ENCODE measurements at places on chromosomes 4 and X. TPM values are rescaled to one million over a fixed set of nuclear protein-coding genes. Genes with fewer than 3 reads are reported as not detected.

- no peak for DNase-seq
Measured at GRCh38 chr4:188434643-188435042, 295.4 kb downstream of the TRIML1 start.

DNA sequence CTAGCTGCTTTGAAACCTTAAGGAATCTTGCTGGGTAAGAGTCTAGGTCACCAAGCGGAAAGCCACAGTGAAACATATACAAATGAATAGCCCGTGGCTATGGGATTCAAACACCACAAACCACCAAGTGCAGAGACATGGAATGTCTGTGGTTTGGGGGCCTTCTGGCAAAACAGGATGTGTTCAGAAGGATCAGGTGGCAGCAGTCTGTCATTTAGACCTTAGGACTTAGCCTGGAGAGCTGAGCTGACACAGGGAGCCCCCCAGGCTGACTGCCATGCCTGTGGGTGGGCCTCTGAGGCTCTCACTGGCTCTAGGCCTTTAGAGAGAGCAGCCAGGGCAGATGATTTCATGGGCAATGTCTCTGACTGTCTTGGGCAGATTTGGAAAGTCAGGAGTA, 225.6 kb downstream of the FBXW7 start:
- no peak for DNase-seq

DNA sequence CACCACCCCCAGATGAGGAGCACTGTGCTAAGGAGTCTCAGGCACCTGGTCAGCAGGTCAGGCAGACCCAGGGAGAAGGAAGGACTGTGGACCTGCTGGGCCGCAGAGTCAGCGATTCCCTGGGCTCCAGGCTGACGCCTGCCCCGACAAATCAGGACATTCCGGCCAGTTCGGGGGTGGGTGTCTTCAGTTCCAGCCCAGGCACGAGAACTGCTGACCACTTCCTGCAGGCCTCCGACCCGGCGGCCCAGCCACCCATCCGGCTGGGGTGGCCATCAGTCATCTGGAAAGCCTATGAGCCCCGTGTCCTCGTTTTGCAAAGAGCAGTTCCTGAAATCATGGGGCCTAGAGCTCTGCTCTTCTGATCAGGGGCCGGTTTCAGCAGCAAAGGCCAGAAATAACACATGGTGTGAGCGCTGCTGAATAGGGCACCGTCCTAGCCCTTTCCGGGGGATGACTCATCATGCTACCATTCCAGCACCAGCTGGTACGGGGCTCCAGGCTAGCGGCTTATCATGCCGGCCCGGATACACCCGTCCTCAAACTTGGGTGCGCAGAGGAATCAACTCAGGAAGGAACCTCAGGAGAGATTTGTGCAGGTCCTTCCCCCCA, 7.8 kb upstream of the SH3TC1 start:
- no peak for DNase-seq

DNA sequence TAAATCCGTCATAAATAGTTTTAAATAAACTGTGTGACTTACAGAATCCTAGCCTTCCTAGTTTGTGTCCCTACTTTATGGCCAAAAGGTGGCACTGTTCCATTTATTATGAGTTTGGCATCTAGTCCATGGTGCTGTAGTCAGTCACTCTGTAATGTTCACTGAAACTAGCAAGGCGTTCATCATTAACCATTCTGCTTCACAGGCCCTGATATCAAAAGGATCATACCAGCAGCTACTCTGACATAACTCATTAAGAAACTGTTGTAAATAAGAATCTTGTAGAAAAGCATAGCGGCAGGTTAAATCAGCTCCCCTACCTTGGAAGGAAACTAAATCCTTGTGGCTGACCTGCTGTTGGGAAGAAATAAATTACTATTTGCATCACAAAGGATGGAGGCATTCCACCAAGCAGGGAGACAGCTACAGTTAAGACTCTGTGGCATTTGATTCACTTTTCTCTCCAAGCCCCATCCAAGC, 919.6 kb upstream of the DIAPH2 start:
- peak; percentile 80 for DNase-seq

GRCh38 chrX:131841496-131842437, 181.3 kb upstream of the STK26 start:
- peak; percentile 72 for DNase-seq

DNA sequence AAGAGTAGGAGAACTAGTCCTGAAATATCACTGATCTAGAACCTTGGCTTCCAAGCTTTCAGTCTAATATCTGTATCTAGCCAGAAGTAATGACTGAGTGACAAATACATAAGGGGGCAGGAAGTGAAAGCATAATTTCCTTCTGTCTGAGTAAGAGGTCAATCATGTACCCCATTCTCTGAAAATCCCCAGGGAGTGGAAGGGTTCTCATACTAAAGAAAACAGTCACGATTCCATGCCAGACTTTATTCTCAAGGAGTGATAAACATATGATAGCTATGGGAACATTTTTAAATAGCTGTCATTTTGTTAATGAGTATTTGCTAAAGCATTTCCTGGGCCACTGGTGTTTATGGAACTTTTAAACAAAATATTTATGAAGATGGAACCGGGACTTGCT, 308.5 kb downstream of the ARHGAP24 start:
- DNase-seq: no peak

- DNase-seq: no peak
Measured at GRCh38 chrX:106954041-106954440, 33.8 kb downstream of the CLDN2 start.

DNA sequence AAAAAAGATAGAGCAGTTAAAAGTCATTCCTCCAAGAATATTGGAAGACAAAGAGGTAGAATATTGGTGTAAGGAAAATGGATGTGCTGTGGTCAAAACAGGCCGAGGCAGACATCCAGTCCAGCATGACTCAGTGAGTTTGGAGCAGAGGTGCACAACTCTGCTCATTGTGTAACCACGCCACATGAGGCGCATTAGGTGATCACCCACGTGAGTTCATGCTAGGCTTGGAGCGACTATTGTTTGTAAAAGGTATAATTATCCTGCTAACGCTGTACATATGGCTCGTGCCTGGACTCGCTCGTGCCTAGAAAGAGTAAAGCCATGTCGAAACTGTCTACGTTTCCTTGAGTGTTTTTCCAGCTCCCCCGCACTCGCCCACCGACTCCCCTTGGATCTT, 23.9 kb downstream of the C4orf54 start:
- no peak for DNase-seq

GRCh38 chr4:81162752-81163458, 52.1 kb downstream of the PRKG2 start:
- no peak for DNase-seq

- DNase-seq: no peak
Measured at GRCh38 chr4:14856934-14857235, 145.4 kb upstream of the CPEB2 start.

DNA sequence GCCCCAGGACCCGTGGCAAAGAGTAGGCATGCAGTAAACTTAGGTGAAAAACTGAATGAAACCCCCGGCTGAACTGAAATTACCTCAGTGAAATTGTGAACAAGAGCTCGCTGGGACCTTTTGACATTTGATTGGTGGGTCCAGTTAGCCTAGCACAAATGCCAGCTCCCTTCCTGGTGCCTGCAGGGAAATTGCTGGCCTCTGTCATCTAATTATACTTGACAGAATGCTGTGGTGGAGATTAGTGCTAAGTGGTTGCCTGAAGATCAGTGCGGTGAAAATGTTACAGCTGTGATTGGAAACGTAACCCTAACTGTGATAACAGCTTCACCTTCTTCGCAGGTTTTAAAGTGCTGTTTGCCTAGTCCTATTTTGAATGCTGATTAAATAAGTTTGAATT, 43.0 kb downstream of the ADD1 start:
- no peak for DNase-seq

DNA sequence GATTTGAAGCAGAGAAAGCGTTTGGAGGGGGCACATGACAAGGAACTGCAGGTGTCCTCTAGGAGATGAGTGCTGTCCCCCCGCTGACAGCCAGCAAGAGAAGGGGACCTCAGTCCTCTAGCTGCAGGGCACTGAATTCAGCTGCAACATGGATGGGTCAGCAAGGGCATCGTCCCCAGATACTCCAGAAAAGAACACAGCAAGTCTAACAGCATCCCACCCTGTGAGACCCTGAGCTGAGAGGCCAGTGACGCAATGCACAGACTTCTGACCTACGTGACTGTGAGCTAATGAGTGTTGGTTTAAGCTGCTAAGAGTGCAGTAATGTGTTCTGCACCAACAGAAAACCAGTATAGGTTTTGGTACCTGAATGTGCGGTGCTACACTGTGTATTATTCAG, 11.6 kb upstream of the CENPVL2 start:
- no peak for DNase-seq

DNA sequence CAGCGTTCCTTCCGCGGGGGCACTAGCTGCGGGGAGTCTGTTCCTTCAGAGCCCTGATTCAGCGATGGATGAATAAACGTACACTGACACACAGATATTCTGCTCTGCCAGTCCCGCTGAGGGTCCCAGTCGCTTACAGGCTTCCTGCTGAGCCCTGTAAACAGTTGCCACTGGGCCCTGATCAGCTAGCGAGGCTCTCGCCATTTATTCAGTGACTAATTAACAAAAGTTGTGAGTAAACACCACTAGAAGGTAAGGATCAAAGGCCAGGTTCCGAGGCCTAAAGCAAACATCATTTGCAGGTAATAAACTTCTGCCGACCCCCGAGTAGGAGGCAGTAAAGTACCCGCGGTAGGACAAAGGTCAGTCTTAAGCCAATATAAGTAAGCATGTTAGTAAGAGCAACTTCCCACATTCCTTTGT, 442.6 kb upstream of the GALNT7 start:
- no peak for DNase-seq

GRCh38 chr4:155807021-155807420, 48.2 kb downstream of the GUCY1B1 start:
- peak; percentile 89 for DNase-seq

DNA sequence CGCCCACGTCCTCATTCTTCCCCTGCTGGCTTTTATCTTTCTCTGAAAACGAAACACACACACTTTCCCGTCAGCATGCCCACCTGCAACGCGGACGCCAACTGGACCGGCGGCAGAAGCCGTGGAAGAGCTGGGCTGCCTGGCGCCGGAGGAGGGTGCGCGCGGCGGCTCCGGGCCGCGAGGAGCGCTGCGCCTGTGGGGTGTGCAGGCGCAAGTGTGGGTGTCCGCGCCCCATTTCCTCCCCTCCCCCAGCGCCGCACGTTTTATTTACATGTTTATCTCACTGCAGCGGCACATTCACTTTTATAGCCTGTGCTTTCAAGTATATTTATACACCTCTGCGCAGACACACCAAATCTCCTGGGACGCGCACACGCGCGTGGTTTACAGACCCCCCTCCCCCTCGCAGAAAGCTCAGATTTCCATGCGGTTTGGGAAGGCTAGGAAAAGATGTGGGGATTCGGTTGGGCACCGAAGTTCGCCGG, 1.5 kb downstream of the PITX2 start:
- DNase-seq: peak; percentile 68

GRCh38 chr4:147117431-147117830, 171.8 kb upstream of the TTC29 start:
- DNase-seq: peak; percentile 17

DNA sequence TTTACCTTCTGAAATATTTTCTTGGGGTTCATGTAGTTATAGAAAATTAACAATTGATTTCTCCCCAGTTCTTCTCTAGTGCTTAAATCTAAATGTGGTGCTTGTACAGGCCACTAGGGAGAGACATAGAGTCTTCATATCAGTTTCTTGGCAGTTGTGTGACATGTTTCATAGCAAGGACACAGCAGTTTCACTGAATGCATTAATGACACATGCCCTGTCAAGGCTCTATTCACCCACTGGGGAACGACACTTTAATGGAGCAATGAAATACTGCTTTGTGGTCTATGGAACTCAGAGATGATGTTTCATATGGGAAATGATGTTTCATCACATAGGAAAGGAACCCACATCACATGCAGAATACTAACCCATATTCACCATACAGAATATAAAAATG, 2.8 kb downstream of the VEGFC start:
- DNase-seq: peak; percentile 64

GRCh38 chrX:112802541-112802940, 38.1 kb downstream of the AMOT start:
- no peak for DNase-seq

GRCh38 chrX:1442724-1443367, 9.9 kb downstream of the ASMTL start:
- DNase-seq: no peak

GRCh38 chr4:1207603-1208265, 35.4 kb upstream of the SPON2 start:
- peak; percentile 94 for DNase-seq

- DNase-seq: peak; percentile 14
Measured at GRCh38 chrX:40646489-40647306, 663 bp downstream of the CXorf38 start.

DNA sequence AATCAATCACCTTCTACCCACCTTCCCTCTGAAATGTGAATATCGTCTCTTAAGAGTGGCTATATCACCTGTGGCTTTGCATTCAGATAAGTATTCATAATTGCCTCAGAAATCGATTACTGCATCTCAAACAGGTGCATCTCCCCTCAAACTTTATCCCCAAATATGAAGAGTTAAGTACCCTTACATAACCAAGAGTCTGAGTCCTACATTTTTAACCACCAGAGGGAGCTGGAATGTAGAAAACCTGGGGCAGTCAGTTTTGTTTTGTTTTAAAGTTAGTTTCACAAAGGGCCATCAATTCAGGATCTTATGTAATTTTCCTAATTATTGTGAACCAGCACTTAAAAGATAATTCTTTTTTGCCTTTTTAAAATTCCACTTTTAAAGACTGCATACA, 5.7 kb downstream of the TCEANC start:
- DNase-seq: peak; percentile 76

DNA sequence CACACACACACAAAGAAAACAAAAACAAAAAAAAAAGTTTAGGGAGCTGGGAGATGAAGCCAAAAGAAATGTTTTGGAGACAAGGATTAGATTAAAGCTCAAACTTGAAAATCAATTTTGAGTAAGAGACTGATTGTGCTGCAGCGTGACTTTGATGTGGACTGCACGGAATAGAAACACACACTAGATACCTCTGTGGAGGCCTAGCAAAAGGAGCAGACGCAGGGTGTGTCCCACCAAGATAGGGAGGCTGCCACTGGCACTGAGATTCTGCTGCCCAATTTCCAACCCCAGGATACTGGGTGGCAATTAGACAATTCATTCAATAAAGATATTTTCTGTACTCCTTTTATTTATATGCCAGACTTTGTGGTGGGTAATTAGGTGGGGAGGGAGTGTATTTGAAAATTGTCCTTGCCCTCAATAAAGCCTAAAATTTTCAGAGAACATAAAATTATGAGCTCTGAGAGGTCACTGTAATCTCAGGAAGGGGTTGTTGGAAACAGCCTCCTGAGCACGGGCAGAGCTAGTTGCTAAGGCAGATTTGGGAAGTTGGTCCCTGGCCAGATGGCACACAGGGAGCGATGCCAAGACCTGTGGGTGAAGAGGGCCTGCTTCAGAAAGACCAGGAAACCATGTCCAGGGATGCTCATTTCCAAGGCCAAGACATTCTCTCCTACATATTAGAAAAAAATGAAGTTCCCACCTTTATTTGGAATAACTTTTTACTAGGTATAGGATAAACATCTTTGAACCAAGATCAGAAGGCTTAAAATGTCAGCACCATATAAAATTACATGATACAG, 1.9 kb upstream of the PPP3CA start:
- peak; percentile 60 for DNase-seq

Gene HSFX4
- not detected for total RNA-seq

Gene LNX1
- 10.7 TPM for total RNA-seq

Gene EMCN
- total RNA-seq: 25.1 TPM

Gene PNMA3
- 1.2 TPM for total RNA-seq

Gene C1QTNF7
- 15.3 TPM for total RNA-seq

Gene TMEM35A
- 1.7 TPM for total RNA-seq

Gene ARX
- 0.31 TPM for total RNA-seq

All from tongue (tissue), 3 donors.